ENCODE measurements at places on chromosomes 3 and 15.

DNA sequence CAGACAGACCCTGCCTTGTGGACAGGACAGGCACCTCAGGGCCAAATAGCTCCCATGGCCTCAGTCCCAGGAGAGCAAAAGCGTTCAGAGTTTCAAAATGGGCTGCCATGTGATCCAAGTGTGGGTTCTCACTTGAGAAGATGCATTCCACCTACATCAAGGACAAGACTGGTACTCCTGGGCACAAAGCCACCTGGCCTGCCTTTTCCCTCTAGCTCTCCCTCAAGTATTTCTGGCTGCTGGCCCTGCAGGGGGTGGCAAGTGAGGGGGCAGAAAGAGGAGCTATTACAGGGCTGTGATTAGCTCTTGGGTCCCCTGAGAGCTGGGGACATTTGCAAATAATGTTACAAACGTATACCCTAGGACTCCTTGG, 6.5 kb upstream of the COL7A1 start:
- DNase-seq = no peak

DNA sequence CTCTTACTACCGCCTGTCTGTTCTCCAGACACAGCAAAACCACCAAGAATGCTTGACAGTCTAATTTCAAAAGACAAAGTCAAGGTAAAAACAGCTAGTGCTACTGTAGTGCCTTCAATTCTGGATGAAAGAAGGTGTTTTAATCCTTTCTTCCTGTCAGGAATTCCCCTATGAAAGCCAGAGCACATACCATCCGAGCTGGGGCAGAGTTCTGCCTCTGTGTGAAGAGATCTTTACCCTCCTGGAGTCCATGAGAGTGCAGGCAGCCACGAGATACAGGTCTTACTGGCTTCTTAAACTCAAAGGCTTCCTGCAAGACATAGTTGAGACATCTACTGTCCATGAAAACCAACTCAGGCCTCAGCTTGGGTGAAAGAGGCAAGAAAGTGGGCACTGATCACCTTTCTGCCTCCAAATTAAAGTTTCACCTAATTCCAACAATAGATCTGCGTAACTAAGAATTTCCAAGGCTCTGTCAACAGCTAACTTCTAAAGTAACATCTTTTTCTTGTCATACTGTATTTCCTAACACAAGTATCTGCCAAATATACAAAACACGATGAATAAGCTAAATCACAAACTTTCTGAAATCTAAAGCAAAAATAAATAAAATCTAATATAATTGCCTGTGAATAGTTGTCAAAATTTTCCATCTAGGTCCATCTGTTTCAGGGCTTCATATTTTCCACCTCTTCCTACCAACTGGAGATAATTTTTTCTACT, 7.5 kb downstream of the CDC25A start:
- DNase-seq = no peak

DNA sequence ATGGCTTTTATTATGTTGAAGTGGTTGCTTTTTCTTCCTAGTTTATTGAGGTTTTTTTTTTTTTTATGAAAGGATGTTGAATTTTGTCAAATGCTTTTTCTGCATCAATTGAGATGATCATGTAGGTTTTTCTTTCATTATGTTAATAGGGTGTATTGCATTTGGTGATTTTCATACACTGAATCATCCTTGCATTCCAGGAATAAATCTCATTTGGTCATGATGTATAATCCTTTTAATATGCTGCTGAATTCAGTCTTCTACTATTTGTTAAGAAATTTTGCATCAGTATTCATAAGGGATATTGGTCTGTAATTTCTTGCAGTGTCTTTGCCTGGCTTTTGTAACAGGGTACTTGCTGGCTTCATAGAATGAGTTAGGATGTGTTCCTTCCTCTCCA, 11.5 kb upstream of the CLRN1 start:
- DNase-seq = no peak

GRCh38 chr3:183532620-183533411, 22.7 kb downstream of the KLHL6 start:
- DNase-seq = no peak

GRCh38 chr15:100463515-100463914, 65.2 kb downstream of the CERS3 start:
- DNase-seq = no peak

Data from stimulated activated CD8-positive, alpha-beta memory T cell treated with anti-CD3 and anti-CD28 coated beads, Interleukin-2, amount 100 ng/mL, for 1 hour (primary cell).